ENCODE measurements at places on chromosomes 4 and X.
A peak's percentile ranks its signal among the peaks of the same experiment; 100 is the strongest.

DNA sequence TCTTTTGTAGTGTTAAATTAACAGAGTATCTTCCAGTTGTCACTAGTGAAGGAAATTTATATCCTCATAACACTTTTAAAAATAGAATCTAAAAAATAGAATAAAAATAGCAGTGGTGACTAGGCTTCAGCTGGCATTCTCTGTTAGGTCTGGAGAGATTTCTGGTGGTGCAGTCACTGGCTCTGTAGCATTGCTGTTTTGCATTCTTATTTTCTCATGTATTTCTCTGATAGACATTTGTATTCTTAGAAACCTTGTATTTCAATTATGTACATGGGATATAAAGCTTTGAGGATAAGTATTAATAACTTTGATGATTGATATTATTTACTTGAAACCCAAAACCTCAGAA, 87.6 kb downstream of the TMEM131L start:
- no peak for DNase-seq

DNA sequence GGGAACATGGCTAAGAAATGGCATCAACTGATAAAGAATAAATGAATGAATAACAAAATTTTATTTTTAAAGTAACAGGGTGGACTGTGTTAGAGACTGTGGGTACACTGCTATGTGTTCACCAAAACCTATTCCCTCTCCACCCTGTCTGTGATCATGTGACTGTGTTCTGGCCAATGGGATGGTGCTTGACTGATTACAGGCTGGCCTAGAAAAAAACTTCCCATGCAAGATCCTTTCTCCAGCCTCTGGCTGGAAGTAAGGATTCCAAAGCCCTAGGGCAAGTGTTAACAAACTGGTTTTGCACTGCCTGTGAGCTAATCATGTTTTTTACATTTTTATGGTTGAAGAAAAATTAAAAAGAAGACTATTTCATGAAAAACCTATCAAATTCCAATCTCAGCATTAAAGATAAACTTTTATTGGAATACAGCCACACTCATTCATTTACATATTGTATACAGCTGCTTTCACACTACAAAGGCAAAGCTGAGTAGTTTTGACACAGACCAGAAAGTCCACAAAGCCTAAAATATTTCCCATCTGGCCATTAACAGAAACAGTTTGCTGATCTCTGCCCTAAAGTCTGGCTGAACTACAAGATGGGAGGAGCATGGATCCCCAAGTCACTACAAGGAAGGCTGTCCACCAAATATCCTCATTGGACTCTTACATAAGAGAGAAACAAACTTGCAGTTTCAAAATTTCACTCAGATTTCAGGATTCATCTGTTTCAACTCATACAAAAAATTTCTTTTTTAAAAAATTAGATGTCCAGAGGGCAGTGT, 133.2 kb downstream of the ARHGAP6 start:
- no peak for DNase-seq

DNA sequence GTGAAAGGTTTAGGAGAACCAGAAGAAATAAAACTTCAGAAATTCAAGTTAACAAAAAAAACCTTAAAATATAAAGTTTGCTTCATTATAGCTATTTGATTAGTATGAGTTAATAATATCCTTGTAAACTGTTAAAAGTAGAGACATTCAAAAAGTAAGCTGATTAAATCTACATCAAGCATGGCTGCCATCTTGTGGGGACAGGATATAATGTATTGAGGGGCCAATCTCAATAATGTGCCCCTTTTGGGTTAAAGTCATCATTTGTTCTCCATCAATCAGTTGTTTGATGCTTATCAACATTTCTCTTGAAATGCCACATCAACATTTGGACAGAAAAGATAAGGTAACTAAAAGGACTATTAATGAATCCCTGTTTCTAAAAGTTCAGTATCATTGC, 4.6 kb upstream of the GRID2 start:
- no peak for DNase-seq

GRCh38 chr4:73891739-73892405, 22.7 kb downstream of the CXCL1 start:
- no peak for DNase-seq

GRCh38 chr4:113641025-113641431, 120.5 kb downstream of the CAMK2D start:
- peak; percentile 59 for DNase-seq

DNA sequence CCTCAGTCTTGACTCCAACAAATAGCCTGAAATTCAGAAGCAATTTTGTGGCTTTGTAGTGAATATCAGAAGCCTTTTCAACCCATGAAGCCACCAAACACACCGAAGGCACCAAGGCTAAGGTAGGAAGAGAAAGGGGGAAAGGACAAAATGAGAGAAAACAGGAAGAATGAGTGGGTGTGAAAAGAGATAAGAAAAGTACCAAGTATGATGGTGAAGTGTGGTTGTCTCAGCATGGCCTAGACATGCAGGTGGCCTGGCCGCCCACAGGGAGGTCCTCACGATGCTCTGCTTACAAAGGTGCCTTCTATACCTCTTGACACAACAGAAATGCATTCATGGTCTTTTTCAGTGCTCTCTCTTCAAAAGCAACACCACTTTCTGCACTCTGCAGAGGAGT, 34.9 kb downstream of the ACSL1 start:
- DNase-seq = no peak

GRCh38 chr4:25955705-25956104, 41.7 kb downstream of the SMIM20 start:
- no peak for DNase-seq

DNA sequence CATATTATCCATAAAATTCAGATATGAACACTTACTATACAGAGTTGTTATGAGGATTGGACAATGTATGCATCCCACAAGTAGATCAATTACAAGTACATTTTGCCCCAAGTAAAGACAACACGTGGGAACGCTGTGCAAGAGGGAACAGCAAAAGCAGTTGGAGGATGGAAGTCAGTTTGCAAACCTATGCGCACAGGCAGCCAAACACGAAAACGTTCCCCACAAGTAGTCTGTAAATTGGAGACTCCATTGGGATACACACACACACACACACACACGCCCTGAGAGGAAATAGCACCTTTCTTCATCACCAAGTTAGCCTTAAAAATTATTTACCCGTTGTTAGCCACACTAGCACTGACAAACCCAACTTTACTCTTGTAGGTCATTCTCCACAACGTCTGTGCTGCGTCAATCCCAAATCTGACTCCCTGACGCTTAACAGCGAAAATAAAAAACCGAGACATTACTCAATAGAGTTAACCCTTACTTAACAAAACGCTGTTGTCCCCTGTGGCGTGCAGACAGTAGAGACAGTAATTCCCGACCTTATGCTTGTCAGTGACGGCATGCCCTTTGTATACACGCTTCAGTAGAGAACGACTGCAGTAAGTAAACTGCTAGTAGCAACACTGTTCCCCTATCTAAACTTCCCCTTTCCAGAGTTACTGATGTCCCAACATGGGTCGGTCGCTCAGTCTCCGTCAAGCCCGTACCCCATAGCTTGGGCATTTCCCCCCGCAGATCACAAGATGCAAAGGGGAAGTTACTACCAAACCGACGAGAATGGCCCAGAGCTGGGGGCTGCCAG, 730 bp downstream of the MANBA start:
- peak; percentile 97 for DNase-seq

GRCh38 chr4:151801547-151802516, 41.0 kb upstream of the GATB start:
- peak; percentile 55 for DNase-seq

DNA sequence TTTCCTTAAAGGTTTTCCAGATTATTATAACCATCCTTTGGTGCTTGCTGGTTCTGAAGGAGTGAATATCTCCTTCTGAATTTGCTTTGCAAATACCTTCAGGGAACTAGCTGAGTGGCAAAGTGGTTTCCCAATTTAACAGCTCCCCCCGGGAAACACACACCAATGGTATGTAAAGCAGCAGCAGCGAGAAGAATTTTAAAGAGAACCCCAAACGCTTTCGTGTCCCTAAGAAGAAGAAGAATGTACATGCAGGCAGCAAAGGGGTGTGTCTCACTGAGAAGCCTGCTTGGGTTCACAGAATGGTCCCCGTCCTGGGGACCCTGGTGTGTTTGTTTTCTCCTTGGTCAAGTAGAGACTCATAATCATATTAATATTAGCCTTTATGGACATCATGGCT, 4.2 kb upstream of the AKAP17A start:
- DNase-seq = peak; percentile 52

GRCh38 chrX:43881410-43882293, 598 bp downstream of the MAOB start:
- DNase-seq = no peak

GRCh38 chr4:98166025-98166730, 22.9 kb upstream of the STPG2 start:
- DNase-seq = no peak

DNA sequence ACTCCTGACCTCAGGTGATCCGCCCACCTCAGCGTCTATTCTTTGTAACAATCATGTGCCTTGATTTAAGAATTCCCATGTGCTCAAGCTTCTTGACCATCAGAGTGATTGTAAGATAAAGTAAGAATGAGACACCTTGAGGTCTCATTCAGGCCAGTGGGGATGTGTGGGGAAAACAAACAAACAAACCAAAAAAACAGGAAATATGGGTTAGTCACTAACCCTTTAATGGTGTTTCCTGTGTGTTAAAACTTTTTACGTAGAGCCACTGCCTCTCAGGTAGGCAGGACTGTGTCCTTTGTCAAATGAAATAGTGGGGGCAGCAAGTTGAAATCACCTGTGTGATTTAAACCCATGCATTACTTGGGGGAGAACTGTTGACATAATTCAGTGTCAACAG, 91.5 kb upstream of the DHRSX start:
- no peak for DNase-seq

GRCh38 chr4:140937866-140938265, 181.7 kb upstream of the TBC1D9 start:
- DNase-seq = no peak

- DNase-seq = peak; percentile 32
Observed at GRCh38 chr4:146073517-146073916, 102.0 kb upstream of the LSM6 start.

- DNase-seq = no peak
Observed at GRCh38 chr4:173237152-173237551, 68.5 kb downstream of the GALNT7 start.

DNA sequence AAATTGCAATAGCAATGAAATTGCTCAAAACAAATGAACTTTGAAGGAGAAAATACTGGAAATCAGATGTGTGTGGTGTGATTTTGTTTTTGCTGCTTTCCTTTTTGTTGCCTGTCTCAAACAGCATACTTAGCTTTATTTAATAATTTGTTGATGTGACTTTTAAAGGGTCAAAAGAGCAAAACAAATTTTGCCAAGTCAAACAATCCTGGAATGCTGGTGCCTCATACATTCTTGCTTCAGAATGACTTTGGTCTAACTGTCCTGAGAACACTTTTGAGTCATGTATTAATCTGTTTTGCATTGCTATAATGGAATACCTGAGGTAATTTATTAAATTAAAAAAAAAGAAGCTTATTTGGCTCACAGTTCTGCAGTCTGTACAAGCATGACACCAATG, 3.4 kb downstream of the PF4V1 start:
- no peak for DNase-seq

- no peak for DNase-seq
Observed at GRCh38 chr4:107562316-107562715, 157.7 kb downstream of the PAPSS1 start.

DNA sequence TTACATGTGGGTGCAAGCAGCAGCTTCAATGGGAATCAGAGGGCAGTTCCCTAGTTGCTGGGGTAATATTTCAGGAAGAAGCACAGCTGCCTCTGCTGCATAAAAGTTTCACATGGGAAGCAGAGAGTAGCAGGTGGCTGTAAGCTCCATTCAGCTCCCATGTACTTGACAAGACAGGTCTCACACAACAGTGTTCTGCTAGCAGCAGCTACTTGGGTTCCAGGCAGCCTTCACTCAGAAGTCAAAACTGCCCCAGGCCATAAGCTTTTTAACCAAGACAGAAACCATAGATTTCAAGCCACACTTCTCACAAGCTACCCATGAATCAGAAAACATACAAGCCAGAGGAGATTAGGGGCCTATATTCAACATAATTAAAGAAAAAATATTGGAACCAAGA, 41.4 kb upstream of the SPIN2A start:
- DNase-seq = no peak

DNA sequence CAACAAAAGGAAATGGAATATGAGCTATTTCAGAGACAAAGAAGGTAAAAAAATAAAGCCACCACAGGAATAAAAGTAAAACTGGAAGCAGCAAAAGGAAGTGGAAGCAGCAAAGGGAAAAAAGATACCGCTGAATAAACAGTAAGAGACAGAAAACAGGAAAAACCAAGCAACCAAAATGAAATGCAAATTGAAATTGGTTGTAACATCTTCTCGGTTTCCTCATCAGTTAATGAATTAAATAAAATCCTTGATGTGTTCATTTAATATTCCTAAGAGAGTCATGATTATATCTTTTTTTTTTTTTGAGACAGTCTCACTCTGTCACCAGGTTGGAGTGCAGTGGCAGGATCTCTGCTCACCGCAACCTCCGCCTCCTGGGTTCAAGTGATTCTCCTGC, 132.8 kb downstream of the DLG3 start:
- no peak for DNase-seq

- peak; percentile 77 for DNase-seq
Observed at GRCh38 chr4:83581411-83582288, 45.7 kb downstream of the GPAT3 start.

DNA sequence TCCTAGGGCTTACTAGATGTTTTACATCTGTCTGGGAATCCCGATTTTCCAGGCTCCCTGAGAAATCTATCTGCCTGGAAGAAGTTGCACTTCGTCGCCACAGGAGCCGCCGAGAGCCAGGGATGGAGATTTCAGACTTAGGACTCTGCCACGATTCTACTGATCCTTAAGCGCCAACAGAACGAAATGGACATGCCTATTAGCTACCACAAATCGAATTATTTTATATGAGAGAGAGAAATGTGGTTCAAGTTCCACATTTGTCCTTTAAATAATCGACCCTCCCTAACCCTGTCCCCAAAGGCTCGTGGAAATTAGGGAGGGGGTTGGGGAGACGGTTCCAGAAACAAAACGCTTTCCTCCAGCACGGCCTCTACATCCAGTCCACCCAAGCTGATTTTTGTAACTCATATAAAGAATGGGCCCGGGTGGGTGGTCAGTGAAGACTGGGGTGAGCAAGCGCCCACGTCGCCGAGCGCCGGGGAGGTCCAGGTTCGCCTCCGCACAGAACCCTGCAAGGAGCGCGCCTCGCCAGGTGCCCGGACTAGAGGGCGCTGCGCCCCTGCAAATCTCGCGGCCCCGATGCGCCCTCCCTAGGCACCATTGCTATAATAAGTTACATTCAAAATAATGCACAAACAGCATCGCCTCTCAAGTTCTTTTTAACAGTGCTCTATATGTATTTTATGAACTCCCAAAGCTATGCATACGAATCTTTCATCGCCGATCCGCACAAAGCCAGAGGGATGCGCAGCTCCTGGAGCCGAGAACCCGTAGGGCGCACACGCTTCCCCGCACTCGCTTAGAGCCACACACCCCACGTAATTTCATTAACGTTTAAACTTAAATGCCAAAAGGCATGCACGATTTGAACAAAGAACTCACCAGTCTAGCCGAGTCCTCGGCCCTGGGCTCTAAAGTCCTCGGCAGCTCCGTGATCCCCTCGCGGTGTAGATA, 2.1 kb upstream of the FAT1 start:
- no peak for DNase-seq
